ENCODE measurements at places on chromosomes 5 and 9.

GRCh38 chr5:136174021-136174659 lies 18.8 kb downstream of the SMIM32 start:
- DNase-seq = no peak

- DNase-seq = no peak
These were observed 70.5 kb downstream of the FOCAD start for GRCh38 chr9:20754556-20754955.

GRCh38 chr5:148559461-148559860 lies 94.9 kb downstream of the HTR4 start:
- no peak for DNase-seq

DNA sequence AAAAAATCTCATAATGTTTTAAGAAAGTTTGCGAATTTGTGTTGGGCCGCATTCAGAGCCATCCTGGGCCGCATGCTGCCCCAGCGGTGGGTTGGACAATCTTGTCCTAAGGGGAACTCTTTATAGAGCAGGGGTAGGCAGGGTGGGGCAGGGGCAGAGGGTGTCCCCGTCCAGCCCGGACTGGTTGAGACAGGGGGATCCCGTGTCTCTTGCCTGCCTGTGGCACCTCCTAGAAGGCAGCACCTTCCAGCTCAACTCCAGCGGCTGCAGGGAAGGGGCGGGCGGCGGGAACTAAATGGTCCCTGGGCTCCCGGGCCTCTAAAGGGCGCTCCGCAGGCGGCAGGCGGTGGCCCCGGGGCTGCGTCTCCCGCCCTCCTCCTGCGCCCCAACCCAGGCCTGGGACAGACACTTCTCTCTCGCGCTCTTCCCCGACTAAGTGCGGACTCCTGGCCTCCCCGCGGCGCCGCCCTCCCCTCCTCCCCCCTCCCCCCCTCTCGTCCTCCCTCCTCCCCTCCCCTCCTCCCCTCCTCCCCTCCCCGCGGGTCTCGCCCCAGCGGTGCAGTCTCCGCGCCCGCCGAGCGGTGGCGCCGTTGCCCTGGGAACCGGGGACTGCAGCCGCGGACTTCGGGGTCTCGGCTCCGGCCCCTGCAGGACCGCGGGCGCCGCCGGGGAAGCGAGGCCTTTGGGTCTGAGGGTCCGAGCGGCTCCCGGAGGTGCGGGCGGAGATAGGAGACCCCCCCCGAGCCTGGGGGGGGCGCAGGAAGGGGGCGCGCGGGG lies 132.6 kb downstream of the MRPL36 start:
- DNase-seq = no peak

DNA sequence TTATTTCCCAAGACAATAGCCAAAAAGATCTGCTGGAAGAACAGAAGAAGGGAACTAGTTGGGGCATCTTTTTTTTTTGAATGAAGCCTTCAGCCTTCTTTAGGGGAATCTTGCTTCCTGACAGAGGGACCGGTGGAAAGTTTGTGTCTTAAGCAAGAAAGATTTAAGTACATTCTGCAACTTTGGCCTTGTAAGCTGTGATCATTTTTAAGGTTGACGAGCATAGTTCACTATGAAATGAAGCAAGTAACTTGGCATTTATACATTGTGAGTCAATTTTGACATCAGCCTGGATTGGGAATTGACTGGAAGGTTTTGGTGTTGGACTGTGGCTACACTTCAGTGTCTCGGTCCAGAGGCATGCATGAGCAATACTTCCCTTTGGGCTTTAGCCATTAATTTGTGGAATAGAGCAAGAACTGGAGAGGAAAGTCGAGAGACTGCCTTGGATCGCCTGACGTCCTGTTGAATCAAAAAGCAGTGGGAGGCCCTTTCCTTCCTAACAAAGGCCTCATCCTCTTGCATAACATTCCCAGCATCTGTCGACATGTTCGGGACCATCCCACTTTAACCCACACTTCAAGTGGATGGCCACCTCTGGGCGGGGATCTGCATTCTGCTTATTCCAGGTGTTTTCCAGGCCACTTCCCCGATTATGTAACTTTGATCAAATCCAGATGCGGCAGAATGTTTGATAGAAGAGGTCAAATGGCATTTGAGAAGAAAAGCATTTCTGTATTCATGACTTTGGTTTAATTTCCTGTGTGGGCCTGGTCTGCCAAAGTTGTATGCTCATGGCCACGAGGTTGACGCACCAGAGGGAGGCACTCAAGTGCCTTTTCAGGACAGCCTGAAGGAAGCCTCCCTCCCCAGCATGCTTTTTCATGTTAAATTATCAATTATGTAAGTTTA lies 12.5 kb downstream of the ABL1 start:
- DNase-seq = no peak

DNA sequence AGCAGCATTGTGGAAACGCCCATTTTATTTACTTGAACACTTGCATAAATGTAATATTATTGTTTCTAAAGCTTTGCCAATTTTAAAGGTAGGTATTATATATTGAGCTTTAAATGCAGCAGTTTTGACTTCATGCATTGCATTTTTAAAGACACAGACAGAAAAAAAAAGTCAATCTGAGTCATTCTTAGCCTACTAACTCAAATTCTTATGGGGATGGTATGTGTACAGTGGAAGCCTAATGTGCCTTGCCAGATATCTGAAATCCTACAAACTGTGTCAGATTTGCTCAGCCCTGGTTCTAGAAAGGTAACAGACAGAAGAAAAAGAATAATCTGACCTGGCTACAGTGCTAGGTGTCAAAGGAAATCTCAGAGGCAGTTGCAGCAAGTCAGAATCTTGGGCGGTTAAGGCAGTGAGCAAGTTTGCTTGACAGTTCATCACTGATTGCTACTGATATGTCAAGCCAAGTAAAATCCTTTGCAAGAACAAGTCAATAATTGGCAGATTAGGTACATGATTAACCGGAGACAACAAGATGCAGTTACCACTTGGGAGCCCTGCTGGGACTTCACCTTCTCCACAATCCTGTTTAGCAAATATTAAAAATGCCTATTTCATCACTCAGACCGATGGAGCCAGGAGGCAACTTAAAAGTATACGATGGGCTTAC lies 224.8 kb upstream of the WWC1 start:
- no peak for DNase-seq

DNA sequence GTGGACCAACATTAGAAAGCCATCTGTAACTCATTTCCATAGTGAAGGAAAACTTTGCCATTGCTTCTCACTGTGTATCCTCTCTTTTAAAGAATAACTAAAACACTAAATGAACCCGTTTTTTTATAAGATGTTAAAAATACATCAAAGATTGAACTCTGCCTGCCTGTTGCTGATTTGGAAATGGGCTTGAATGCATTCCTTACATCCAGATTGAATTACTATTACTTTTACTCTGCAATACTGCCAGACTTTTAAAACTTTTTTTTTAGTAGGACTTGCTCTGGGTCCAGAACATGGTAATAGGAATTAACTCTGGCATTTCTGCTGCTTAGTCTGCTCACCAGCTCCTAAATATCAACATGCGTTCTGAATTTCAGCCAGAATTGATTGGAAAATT lies 176.8 kb upstream of the PAPPA start:
- DNase-seq = no peak
